ENCODE measurements at places on chromosomes 12 and 14. TPM values are rescaled to one million over a fixed set of nuclear protein-coding genes. Genes with fewer than 3 reads are reported as not detected.

Gene ABCD2
- not detected for polyA plus RNA-seq

Gene RHOJ
- polyA plus RNA-seq: 6.6 TPM

- H3K27me3 ChIP-seq: no peaks in the 10 kb centered on the region
- H3K36me3 ChIP-seq: no peaks in the 10 kb centered on the region
- no peak overlapping the region for H3K4me3 ChIP-seq
- H3K27ac ChIP-seq: no peak overlapping the region
- H3K4me1 ChIP-seq: no peaks in the 10 kb centered on the region
- no peak for DNase-seq
These were observed 236.1 kb downstream of the C12orf50 start for GRCh38 chr12:87793131-87793530.

DNA sequence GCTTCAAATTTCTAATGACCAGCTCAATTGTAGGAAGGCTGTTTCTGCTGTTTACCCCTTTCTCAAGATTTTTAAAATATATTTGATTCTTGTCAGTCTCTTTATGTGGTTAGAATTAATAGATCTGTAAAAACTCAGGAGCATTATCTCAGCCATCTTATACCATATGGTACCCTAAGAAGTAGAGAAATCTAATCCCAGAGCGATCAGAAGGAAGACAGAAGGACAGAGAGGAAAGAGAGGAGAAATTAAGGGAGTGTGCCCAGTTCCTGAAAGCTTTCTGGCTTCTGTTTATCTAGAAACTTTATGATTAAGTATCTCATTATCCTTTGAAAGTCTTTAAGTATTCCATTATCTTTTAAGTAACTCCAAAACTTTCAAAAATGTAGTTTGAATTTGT lies 152.1 kb upstream of the NAV3 start:
- DNase-seq: no peak
- no peaks in the 10 kb centered on the region for H3K36me3 ChIP-seq
- no peak overlapping the region for H3K27ac ChIP-seq
- H3K4me3 ChIP-seq: no peak overlapping the region
- H3K27me3 ChIP-seq: no peaks in the 10 kb centered on the region

Gene KRT72
- polyA plus RNA-seq: 0.79 TPM

Gene SLC4A8
- polyA plus RNA-seq: 1.1 TPM

Gene ZNF10
- polyA plus RNA-seq: 1.2 TPM

Measured in sigmoid colon (tissue), 7 donors.